ENCODE measurements at places on chromosomes 4 and X.

DNA sequence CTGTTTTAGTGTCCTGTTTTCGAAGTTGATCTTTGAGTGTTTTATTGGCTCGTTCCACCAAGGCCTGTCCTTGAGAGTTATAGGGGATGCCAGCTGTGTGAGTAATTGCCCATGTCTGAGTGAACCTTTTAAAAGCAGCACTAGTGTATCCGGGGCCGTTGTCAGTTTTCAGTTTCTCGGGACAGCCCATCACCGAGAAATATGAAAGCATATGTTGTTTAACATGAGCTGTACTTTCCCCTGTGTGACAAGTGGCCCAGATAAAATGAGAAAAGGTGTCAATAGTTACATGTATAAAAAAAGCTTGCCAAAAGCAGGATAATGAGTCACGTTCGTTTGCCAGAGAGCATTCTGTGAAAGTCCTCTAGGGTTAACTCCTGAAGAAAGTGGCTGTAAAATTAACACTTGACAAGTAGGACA, 48.6 kb upstream of the RASSF6 start:
- DNase-seq, result no peak

- no peak for DNase-seq
Observed at GRCh38 chr4:173420324-173420752, 21.4 kb upstream of the SCRG1 start.

- DNase-seq, result no peak
Observed at GRCh38 chr4:52612341-52612740, 46.8 kb downstream of the USP46 start.

GRCh38 chrX:40147126-40147952, 49.6 kb upstream of the BCOR start:
- DNase-seq, result no peak

DNA sequence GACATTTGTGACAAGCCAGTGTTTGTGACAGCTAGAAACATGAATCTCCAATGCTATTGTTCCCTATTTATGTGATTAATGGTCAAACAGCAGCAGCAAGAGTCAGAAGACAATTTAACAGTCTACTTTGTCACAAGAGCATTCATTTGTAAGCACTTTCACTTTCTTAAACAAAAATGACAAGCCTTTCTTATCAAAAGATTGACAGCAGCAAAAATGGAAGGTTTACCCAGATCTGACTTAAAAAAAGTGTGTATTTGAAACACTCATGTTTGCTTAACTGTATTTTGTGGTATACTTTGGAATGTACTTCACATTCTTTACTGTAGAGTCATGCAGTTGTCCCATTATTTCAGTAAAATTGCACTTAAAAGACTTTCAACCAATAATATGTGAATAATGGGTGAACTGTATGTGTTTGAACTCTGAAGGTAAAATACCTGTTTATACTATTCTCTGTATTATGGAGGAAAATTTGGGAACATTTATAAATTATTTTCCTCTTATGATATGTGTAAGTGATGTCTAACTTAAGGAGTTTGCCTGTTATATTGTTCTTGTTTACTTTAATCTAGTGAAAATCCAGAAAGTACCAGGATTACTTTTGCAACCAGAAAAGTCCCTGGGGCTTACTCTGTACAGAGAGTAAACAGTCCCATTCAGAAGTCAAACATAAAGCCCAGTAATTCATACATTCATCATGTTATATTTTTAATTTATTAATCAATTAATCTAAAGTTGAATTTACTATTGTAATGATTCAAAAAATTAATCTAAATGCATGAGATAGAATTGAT, 314.9 kb upstream of the TRAM1L1 start:
- no peak for DNase-seq

- no peak for DNase-seq
Observed at GRCh38 chr4:79875344-79875899, 197.6 kb downstream of the ANTXR2 start.
